HTR-8/SVneo (cell line): ENCODE measurements at places on chromosomes 5 and 9.

DNA sequence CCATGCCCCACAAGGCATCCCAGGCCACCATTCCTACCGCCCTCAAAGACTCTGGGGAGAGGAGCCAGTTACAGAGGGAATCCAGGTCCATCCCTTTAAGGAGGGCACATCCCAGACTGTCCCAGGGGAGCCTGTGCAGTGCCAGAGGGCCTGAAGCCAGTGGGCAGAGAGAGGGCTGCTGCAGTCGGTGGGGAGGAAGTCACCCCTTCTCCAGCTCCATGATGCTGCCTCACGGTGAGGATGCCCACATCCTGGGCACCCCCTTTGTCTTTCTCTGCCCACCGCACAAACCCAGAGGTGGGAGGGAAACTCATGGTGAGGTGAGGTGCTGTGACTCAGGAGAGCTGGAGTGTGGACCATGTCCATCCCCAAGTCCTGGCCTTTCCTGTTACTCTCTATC, 26.2 kb upstream of the ANKRD33B start:
- no peak for DNase-seq

- DNase-seq = no peak
These were observed 16.6 kb upstream of the MEGF9 start for GRCh38 chr9:120730654-120731514.

DNA sequence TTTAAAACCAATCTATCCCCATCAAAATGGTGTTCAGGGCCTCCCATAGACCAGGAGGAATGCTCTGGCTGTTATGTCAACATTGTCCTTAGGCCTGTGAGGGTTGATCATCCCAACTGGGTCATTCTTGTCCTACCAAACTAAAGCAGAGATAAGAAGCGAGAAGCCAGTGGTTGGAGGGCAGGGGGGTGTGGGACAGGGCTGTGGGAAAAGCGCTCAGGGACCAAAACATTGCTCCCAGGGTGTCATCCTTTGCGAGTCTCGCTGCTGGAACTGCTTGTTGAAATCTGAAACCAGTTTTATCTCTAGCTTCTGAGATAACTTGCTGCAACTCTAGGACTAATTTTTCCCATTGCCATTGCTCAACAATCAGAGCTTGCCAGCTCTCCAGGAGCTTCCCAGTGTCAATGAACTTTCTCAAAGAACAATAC, 48.1 kb downstream of the SPATA31C2 start:
- DNase-seq = no peak

DNA sequence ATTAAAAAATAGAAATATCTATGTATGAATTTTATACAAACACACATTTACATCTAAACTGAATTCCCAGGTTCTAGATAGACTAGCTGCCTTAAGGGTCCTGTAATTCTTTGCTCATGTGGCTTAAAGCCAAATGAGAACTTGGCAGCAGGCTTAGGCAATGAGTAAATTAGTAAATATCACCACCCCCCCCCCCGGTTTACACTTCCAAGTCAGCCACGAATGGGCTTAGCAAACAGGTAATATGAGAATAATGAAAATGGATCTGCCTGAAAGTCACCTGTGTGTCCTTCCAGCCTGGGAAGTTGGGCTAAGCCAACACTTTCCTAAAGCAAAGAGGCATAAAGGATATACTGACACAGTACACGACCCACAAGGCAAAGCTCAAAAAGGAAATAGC, 108.6 kb downstream of the KLHL3 start:
- DNase-seq = no peak

- no peak for DNase-seq
These were observed 482.7 kb downstream of the RAB3C start for GRCh38 chr5:59065554-59065953.
